A375 (cell line): ENCODE measurements at places on chromosomes 12 and 14. TPM values are rescaled to one million over a fixed set of nuclear protein-coding genes. Genes with fewer than 3 reads are reported as not detected.

GALNT16 gene
- 0.08 TPM in 1 of 2 replicates, not detected in the other for total RNA-seq

CBLN3 gene
- 0.75 and 0.96 TPM in 2 replicates for total RNA-seq

WNT1 gene
- not detected in 2 replicates for total RNA-seq

HSPA2 gene
- 2.7 and 4.5 TPM in 2 replicates for total RNA-seq

ARG2 gene
- 9.1 and 10.6 TPM in 2 replicates for total RNA-seq

METTL1 gene
- total RNA-seq, result 24.6 and 27.6 TPM in 2 replicates

DPPA3 gene
- not detected in 2 replicates for total RNA-seq
